Stimulated activated CD8-positive, alpha-beta memory T cell treated with anti-CD3 and anti-CD28 coated beads, Interleukin-2, amount 100 ng/mL, for 48 hours (primary cell): ENCODE measurements at places on chromosomes 4 and X.

GRCh38 chr4:13635286-13635799 is 7.8 kb upstream of the BOD1L1 start:
- no peak for DNase-seq

- no peak for DNase-seq
These were observed 73.1 kb downstream of the MAMLD1 start for GRCh38 chrX:150436195-150436594.

- DNase-seq, result peak; percentile 19
These were observed 1.6 kb downstream of the RAB33A start for GRCh38 chrX:130173190-130173895.

DNA sequence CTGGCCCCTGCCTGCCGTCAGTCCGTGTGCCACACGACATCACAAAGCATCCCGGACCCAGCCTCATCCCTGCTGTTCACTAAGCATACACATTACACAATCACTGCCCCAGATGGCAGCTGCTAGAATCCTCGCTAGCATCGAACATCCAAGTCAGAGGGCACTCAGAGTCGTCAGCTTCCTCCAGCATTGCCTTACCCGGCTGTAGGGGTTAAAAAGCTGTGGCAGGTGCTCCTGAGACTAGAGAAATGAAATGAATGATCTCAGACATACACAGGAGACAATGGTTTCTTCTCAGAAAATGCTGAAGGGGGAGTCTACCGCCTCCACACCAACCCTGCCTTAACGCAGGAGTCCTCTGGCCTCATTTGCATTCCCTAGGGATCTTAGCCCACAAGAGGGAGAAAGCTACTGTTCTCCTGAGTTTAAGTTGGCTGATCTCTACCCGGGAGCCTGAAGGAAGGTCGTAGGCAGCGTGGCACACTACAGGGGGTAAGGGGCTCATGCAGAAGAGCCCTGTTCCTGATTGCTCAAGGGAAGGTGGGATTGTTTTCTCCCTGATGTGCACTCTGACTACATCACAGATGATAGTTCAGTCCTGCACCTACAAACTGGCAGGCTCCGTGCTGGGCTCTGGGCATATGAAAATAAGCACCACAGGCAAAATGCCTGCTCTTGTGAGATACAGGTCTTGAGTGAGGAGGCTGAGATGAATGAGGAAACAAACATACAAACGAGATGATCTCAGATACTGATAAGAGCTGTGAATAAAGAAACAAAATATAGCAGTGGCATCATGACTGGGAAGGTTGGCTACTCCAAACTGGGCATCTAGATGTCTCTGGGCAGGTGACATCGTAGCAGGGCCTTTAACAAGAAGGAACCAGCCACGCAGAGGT is 2.6 kb upstream of the KIAA0232 start:
- no peak for DNase-seq

DNA sequence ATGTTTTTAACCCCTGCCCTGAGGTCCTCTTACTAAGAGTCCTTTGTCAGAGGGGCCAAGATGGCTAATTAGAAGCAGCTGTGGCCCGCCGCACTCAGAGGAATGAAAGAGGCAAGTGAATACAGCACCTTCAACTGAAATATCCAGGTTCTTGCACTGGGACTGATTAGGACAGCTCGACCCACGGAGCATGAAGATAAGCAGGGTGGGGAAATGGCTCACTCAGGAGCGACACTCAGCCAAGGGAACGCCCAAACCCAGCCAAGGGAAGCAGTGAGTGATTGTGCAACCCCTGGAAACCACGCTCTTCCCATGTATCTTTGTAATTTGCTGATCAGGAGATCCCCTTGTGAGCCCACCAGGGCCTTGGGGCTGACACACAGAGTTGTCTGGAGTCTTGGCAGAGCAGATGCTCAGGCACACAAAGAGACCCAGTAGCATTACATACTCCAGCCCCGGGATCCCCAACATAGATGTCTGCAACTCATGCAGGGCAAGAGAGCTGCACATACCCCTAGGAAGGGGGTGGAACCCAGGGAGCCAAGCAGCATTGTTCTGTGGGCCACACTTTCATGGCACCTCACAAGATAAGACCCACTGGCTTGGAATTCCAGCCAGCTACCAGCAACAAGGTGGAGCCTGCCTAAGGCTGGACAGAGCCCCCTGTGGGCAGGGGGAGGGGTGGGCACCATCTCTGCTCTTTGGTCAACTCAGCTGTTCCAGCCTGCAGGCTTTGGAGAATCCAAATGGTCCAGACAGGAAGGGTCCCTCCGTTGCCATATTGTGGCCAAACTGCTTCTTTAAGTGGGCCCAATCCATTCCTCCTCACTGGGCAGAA is 23.3 kb downstream of the F8A3 start:
- no peak for DNase-seq

DNA sequence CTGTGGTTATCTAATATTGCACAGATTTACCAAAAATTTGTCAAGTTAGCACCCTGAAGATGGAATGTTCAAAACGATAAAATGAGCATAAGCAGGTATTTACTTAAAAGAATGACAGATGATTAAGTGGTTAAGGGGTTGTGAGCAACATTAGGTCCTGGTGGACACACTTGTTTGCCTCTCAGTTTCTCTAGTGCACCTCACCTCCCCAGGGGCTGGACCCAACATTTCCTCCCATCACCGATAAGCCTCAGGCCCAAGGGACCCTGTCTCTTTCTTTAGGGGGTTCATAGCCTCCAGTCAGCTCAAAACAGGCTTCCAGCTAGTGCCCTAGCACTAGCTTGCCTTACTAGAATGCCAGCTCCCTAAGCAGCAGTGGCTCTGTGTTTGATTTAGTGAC is 88.0 kb downstream of the ATP11C start:
- no peak for DNase-seq

DNA sequence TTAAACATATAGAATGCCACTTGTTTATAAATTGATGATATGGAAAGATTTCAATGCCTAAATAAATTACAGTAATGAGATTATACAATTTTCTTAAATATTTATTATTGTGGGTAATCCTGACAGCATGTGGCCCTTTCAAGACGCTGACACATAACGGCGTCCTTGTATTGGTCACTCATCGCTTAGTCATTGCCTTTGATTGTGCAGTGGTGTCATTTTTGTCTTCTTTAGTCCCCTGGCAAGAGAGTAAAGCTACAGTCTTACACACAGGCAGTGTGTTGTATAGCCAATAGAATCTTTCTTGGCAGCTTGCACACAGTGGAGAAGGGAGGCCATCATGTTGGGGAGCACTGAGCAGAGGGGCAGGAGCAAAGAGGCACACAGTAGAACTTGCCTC is 361.8 kb upstream of the GALNT7 start:
- no peak for DNase-seq

DNA sequence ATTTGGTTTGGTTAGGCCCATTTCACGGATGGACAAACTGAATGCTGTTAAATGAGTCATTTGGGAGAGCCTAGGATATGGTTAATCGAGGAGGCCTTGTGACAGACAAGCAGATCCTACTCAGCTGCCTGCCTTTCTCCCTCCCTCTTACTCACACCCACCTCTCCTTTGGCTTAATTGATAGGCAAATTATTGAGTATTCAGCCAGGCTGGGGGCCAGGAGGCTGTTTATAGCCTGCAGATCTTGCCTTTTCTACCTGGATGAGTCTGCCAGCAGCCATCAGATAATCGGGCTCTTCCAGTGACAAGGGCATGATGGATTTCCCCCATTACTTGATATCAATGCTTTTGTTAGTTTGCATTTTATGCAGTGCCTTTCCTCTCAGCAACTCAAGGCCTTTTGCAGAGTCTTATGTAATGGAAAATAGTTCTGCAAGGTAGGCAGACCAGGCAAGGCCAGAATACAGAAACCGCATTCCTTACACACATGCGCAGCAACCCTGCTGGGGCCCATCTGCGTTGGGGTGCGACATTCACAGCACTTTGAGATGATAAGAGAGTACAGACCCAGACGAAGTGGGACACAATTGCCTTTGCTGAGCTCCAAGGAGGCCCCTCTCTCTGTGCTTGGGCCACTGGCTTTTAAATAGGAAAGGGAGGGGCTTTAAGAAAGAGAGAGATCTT is 96.2 kb upstream of the ATP6AP2 start:
- no peak for DNase-seq

- DNase-seq, result no peak
These were observed 98.9 kb upstream of the NAP1L5 start for GRCh38 chr4:88796545-88796944.

GRCh38 chr4:65467068-65467680 is 203.1 kb downstream of the EPHA5 start:
- DNase-seq, result no peak

DNA sequence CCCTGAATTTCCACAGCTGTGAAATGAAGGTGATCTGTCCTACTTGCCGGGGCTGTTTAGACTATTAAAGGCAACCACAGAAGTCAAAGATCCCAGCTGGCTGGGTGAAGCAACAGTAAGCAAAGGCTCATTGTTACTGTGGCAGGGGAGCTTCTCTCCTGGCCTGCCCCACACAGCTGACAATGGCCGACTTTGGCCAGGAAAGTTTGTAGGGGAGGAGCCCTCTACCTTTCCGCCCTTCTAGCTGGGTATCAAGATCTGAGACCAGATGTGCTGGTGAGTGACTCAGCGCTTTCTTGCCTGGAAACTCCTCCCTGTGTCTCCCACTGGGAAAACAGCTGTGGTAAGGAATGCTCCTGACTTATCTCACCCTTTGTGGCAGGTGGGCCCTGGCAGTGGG is 21.1 kb downstream of the RASSF6 start:
- DNase-seq, result no peak

DNA sequence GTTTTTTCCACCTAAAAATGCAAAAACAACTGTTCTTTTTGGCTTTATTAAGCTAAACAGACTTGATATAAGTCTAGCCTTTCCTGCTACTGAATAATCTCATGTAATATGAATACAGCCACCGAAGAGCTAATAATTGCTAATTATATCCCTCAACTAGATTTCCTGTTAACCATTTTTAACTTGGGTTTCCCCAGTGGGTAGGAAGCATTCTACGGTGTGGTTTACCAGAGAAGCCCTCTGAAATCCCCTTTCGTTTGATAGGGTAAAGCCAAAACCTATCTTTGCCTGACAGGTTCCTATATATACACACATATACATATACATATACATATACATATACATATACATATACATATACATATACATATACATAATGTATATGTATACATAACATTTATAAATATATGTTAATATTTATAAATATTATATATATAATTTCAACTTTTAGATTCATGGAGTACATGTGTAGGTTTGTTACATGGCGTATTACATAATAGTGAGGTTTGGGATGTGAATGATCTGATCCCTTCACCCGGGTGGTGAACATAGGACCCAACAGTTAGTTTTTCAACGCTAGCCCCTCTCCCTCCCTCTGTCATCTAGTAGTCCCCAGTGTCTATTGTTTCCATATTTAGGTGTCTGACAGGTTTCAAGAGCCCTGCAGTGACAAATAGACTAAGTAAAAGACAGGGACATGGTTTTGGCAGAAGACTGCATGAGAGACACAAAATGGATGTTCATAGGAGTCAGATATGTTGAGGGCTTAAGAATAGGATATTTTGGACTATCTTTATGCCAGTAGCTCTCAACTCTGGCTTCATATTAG is 62.4 kb downstream of the ATXN3L start:
- no peak for DNase-seq

DNA sequence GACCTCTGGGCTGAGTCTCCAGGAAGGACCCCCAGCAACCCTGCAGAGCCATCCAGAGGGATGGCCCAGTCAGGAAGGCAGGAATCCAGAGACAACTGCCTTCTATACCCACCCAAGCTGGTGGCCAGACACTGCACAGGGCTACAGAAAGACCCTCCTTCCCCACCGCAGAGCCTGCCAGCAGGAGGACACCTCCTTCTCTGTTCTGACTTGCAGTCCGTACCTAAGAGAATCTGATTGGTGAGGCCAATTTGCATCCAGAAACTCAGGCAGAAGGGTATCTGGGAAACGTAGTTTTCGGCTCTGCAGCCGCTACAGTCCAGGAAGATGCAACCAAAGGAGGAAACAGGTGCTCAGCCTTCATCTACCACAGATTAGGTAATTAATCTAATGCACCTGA is 155.4 kb upstream of the FRG1 start:
- DNase-seq, result no peak

DNA sequence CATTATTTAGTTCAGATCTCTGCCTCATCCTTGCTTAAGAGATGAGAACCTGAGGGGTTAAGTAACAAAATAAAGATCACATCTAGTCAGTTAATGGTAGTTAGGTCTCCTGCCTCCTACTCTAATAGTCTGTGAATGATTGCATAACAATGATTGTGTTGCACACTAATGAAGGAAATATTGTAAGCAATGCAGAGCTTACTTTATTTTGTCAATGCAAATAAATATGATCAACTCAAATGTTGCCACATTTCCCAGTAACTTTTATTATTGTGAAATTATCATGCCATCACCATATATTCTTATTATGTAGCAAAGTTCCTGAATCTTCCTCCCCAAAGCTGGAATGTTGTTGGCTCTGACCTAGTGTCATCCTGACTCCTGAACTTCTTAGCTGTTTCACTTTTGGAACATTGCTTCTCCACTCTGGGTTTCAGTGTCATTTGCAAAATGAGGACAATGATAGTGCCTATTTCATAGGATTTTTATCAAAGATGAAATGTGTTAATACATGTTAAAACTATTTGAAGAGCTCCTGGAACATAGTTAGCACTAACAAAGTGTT is 17.0 kb upstream of the GABRA4 start:
- DNase-seq, result no peak

- no peak for DNase-seq
These were observed 974.3 kb upstream of the INTU start for GRCh38 chr4:126658411-126658810.

- DNase-seq, result no peak
These were observed 46.9 kb upstream of the ATP8A1 start for GRCh38 chr4:42703813-42704212.

- no peak for DNase-seq
These were observed 94.0 kb upstream of the TEX13A start for GRCh38 chrX:105314458-105314857.

DNA sequence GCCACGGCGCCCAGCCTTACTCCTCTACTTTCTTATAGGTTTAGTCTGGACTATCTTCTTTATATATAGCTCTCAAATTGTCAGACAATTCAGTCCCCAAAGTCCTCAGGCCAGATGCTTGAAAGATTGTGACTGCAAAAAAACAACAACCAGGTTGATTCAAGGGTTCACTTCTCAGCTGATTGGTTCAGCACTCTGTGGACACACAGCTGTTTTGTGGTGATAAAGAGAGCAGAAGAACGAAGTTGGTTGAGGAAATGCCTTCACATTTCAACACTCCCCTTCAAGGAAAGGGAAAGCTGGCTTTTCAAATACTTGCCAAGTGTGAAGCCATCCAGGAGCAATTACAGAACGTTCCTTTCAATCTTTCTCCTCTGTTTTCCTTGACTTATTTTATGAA is 166.8 kb downstream of the SHROOM3 start:
- no peak for DNase-seq

DNA sequence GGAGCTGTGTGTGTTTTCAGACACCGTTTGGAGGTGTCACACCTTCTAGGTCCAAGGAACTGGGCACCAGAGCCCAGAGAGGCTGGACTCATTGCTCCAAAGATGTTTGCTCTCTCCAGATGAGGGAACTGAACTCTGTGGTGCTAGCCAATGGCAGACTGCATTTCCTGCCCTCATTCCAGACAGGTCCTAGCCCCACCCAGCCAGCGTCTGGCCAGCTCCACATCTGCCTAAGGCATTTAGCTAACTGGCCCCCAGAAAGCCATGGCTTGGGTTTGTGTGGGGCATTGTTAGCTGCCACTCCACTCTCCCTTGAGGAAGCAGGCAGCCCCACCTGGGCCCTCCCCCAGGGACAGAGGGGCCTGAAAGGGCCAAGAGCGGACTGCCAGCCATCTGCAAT is 11.4 kb downstream of the FGD1 start:
- no peak for DNase-seq

GRCh38 chrX:71181558-71181909 is 36.9 kb downstream of the NLGN3 start:
- DNase-seq, result peak; percentile 17
